Natural killer cell (primary cell): ENCODE measurements at places on chromosomes 1 and 21.

DNA sequence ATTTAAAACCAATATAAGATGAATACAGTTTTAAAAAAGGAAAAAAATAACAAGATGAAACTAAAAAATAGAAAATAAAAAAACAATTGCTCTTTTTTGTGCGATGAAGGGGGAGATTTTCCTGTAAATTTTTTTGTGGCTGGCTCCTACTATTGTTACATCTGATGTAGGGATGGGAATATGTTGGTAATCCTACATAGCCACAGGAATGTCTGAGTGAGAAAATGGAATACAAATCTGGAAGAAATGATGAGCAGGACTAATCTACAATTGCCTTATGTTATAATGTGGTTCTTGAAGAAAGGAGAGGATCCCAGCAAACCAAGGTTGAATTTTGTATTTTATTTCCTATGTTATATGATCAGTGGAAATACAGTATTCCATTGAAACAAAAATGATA lies 40.9 kb downstream of the ATP6V1G3 start:
- no peak for DNase-seq

DNA sequence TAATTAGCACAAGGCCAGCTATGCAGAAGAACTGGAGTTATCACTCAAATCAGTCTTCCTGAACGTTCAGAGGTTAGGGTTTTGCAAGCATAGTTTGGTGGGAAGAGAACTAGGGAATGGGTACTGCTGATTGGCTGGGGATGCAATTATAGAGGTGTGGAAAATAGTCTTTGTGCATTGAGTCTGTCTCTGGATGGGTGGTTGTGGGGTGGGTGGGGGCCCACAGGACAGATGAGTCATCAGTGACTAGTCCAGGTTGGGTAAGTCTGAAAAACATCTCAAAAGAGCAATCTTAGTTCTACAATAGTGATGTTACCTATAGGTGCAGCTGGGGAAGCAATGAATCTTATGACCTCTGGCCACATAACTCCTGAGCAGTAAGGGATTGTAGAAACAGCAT lies 89.7 kb upstream of the HMCN1 start:
- DNase-seq = no peak

DNA sequence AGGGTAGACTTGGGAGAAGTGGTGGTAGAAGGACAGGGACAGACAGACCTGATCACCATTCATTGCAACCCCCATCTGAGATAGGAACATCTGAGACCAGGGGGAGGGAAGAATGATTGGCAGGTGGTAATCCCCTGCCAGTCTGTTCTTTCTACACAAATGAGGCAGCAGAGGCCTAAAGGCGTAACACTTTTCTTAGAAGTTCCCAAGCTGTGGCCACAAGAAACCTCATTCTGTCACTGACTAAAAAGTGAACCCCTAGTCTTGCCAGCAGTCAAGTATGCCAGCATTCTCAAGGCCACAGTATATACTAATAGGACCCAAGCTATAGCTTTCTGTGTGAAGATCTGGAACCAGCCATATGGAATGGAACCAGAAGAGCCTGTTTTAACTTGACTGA lies 638.0 kb downstream of the KCNT2 start:
- DNase-seq = no peak

GRCh38 chr1:112099979-112100378 lies 110.5 kb upstream of the KCND3 start:
- no peak for DNase-seq

DNA sequence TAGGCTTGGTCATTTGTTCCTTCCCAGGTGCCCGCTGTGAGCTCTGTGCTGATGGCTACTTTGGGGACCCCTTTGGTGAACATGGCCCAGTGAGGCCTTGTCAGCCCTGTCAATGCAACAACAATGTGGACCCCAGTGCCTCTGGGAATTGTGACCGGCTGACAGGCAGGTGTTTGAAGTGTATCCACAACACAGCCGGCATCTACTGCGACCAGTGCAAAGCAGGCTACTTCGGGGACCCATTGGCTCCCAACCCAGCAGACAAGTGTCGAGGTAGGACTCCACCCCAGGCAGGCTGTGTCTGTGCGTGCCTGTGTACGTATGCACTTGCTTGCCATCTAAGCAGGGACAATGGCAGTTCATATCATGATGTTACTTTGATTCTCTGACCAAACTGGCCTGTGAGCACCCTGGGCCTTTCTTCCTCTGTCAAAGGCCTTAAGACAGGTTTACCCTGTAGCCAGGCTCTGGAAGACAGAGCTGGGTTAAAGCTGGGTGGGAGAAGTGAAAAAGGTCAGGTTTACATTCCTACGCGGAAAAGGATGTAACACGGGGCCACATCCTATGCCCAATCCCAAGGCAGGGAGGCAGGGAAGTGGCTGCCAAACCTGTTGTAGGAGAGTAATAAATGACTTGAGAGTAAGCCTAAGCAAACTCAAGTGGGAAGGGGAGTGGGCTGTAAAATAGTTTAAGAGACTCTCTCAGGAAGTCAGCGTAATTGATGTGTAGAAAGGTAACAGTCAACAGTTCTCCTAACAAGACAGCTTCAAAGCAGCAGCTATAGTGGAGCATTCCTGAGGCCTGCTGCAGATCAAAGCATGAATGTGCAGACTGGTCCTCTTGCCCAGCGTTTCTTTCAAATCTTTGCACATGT lies 42.5 kb downstream of the LAMC2 start:
- no peak for DNase-seq

- no peak for DNase-seq
Measured at GRCh38 chr1:153633161-153633753, 609 bp upstream of the CHTOP start.
